T-cell (primary cell): ENCODE measurements at places on chromosomes 12 and 14.

GRCh38 chr14:70642303-70643235, 853 bp downstream of the TTC9 start:
- DNase-seq = peak; percentile 27

DNA sequence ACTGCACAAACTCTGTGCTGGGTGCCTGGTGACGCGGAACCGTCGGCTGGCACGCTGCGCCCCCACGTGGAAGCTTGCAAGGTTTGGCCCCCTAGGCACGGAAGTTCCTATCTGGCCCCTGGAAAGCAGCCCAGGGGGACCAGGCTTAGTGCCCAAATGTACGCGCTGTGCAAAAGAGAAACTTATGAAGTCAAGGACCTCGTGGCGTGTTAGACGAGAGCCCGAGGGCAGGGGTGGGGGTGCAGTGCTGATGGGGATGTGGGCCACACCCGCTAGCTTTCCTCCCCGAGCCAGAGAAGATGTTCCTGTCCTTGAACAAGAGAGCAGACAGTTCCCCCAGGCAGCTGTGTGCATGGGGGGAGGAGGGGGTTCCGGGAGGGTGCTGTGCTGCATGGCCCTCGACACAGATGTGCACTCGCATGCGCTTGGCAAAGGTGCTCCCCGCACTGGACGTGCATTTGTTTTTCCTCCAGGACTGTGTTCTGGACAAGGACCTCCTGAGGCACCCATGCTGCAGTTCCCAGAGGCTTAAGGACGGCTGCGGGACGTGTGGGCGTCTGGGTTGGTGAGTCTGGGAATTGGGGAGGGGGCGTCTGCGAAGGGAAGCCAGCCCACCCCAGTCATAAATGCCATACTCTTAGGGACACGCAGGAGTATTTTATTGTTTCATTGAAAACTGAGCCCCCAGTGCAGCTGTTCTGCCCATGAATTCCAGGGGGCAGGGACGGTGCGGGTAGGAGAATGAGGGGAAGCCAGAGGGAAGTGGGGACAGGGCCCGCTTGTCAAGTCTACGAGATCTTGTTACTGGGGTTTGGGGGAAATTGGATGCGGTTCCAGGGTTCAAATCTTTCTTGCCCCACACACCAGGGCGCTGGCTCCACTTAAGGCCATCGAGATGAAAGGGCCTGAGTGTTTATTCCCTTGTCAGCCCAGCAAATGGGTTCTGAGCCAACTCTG, 80.0 kb downstream of the NTF3 start:
- DNase-seq = no peak

DNA sequence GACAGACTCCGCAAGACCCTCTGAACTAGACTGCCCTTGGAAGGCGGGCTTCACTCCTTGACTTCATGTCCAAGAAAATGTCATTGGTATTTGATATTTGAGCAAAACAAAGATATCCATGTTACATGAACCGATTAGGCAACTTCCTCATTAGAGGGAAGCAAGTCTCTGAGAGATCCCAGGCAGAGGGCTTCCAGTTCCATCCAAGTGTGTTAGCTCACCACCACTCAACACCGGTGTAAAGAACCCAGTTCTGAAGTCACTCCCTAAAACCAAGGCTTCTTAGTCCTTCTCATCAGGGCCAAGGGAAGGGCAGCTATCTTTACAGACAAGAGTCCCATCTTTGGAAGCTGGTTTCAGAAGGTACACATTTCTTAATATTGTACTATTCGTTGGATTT, 87.2 kb upstream of the CDKN3 start:
- no peak for DNase-seq

DNA sequence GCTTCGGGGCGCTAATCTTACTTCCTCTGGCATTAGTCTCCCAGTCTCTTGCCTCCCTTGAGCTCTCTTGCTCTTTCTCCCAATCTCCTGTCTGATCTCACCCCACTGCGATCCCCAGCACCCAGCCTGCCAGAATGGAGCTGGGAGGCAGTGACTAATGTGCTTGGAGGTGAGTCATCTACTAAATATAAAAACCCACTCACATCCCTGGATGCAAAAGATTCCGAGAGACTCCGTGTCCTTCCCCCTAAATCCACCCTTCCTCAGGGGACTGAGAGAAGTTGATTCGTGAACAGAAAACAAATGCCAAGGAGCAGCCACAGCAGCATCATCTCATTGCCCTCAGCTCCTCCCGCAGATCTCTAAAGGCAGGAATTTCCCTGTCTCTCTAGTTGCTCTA, 45.7 kb upstream of the KCNA5 start:
- no peak for DNase-seq

DNA sequence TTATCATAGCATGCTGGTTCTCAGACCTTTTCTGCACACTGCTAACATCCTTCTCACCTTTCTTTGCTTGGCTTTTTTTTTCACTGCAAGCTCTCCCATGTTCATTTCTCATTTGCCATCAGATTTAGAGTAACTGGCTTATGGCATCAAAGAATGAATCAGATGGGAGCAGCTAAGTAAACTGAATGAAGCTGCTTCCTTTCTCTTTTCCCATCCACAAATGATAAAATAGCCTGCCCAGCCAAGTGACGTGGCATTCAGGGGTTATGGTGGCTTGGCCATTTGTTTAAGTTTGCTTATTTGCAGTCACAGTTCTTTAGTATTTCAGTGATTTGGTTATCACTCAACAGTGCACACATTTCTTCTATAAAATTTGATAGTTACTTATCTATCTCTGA, 708.6 kb downstream of the DIO2 start:
- DNase-seq = no peak

- DNase-seq = no peak
Measured at GRCh38 chr14:90453401-90453951, 56.6 kb downstream of the CALM1 start.
